ENCODE measurements at places on chromosomes 2 and 18. TPM values are rescaled to one million over a fixed set of nuclear protein-coding genes. Genes with fewer than 3 reads are reported as not detected.

- peak; percentile 44 for DNase-seq
Measured at GRCh38 chr2:156565066-156565710, 129.0 kb downstream of the GPD2 start.

GRCh38 chr2:20193185-20193584 is 31.7 kb downstream of the SDC1 start:
- no peak for DNase-seq

Gene RTP5
- not detected for total RNA-seq

GRCh38 chr18:60861575-60861974 is 471.7 kb upstream of the CDH20 start:
- no peak for DNase-seq

DNA sequence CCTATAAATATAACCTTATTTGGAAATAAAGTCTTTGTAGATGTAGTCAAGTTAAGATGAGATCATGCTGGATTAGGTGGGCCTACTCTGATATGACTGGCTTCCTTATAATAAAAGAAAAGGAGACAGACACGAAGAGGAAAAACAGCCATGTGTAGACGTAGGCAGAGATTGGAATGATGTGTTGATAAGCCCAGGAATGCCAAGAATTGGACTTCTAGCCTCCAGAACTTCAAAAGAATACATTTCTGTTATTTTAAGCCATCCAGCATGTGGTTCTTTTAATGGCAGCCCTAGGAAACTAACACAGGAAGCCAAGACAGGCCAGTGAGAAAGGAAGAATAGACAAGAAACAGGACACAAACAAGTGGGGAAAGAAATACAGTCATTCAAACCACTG is 68.6 kb downstream of the NYAP2 start:
- no peak for DNase-seq

GRCh38 chr2:174535757-174536703 is 49.2 kb upstream of the GPR155 start:
- DNase-seq, result no peak

Gene HMSD
- total RNA-seq, result under 0.01 TPM
